ENCODE measurements at places on chromosomes 11 and 22.

- DNase-seq = no peak
Measured at GRCh38 chr11:19602891-19603290, 109.7 kb upstream of the NAV2 start.

GRCh38 chr11:23569134-23569533, 708.9 kb upstream of the CCDC179 start:
- DNase-seq = no peak

DNA sequence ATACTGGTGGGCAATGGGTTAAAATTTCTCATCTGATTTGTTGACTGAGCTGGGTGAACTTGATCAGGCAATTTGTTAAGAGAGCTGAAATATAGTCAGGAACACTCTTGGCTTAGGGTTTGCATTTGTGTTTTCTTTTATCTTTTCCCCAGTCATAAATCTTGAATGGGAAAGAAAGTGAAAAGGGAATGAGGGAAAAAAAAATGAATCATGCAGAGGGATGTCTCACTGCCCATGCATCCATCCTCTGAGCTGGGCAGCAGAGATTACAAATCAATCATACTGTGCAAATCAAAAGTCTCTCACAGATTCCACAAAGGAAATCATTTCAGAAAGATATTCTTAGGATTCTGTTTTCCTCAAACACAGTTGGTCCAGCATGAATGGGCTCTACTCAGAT, 174.2 kb upstream of the MPPED2 start:
- DNase-seq = no peak

GRCh38 chr11:15944460-15944859, 411.9 kb downstream of the SOX6 start:
- no peak for DNase-seq

- no peak for DNase-seq
Measured at GRCh38 chr11:27229511-27230191, 133.4 kb downstream of the CCDC34 start.

DNA sequence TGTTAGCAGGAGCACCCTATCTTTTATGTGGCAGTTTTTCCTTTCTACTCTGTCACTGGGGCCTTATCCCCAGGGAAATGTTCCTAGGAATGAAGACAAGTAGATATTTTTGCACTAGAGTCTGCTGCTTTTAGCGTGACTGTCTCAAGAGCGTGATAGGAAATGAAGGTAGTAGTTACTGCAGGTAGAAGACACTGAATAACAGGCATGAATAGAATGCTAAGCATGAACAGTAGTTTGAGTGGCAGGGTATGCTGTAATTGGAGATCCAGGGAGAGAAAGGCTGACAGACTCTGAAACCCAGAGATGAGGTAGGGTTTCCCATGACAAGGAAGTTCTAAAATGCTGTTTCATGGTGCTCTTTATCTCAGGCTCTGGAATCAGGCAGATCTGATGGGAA, 475.1 kb downstream of the NELL1 start:
- no peak for DNase-seq

DNA sequence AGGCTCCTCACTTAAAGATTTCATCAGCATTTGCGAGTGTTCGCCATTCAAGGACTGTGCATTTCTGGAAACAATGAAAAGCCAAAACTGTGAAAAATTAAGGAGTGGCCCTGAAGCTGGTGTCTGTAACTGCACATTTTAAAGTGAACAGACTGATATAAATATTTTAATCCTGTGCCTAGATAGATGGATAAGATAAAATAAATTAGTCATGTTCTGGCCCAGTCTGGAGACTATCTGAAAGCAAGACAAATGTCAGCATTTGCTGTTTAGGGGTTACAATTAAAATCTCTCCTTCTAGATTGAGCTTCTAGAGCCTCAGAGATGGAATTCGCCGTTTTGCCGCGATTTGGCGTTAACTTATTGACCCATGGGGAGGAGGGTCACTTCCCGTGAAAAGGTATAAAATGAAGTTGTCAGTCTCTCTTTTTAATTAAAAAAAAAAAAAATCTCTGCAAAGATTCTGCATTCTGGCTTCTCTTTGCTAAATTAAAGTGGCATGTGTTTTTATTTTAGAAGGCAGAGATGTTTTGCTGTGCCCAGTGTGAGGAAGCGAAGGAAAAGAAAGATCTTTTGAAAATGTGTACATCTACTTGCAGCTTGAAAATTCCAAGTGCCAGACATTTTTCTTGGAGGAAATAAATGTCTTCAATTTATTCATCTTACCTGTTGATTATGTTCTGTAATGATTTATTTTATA, 79.7 kb upstream of the WNT7B start:
- no peak for DNase-seq

GRCh38 chr22:18088825-18089568, 11.2 kb downstream of the PEX26 start:
- DNase-seq = no peak

DNA sequence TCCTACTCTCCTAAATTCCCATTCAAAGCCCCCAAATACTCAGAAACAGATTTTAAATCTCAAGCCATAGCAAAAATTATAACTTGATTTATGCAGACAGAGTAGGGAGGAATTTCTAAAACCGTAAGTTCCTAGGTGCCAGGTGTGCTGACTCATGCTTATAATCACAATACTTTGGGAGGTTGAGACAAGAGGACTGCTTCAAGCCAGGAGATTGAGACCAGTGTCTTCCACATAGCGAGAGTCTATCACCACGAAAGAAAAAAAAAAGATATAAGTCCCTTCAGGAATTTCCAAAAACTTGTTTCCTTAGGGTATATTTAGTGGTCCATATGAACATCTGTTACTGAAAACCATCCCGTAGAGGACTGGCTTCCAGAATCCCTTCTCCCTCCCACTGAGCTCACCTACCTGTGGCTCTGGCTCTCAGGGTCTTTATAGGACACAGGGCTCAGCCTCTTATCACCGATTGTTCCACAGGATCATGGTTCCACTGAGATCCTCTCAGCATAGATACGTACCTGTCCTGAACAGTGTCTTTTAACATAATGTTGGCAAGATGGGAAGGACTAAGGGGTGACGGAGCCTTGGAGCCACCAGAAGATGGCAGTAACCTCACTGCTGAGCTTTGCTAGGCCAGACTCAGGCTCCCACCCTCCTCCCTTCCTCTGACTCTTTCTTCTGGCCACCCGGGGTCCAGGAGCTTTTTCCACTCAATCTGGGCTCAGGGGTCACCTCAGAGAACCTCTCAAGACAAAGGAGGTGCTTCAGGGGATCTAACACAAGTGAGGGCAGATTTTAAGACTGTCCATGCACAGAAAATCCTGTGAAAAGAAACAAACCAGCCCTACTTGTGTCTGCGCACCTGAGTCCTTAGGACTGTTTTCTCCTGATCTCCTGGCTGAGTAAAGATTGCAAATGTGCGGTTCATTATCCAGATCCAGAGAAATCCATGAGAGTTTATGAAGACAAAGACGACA, 117.5 kb upstream of the TOP3B start:
- DNase-seq = no peak

DNA sequence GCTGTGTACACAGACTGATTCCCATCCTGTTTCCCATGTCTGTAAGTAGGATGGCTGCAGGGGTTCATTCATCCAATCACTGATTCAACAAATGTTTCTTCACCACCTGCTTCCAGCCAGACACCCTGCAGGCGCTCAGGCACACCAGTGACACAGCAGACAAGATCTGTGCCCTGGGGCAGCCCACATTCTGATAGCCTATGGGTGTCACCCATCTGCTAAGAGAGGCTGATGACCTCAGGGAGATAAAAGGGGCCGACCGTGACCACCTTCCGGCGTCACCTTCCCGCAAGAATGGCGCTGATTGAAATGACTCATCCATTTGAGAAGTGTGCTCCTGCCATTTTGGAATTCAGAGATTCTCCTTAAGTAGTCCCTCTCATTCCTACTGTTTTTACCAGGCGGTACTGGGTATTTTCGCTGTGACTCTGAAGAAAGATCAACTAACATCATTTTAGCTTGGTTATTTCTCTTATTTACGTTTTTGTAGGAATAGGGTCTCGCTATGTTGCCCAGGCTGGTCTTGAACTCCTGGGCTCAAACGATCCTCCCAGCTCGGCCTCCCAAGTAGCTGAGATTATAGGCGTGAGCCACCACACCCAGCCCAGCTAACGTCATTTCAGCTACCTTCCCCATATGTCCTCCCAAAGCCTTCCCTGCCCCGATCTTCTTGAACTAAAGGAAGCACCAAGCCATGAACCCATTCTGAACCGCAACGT, 73.2 kb upstream of the BID start:
- no peak for DNase-seq

- DNase-seq = no peak
Measured at GRCh38 chr22:42078469-42079318, 806 bp upstream of the SMDT1 start.

DNA sequence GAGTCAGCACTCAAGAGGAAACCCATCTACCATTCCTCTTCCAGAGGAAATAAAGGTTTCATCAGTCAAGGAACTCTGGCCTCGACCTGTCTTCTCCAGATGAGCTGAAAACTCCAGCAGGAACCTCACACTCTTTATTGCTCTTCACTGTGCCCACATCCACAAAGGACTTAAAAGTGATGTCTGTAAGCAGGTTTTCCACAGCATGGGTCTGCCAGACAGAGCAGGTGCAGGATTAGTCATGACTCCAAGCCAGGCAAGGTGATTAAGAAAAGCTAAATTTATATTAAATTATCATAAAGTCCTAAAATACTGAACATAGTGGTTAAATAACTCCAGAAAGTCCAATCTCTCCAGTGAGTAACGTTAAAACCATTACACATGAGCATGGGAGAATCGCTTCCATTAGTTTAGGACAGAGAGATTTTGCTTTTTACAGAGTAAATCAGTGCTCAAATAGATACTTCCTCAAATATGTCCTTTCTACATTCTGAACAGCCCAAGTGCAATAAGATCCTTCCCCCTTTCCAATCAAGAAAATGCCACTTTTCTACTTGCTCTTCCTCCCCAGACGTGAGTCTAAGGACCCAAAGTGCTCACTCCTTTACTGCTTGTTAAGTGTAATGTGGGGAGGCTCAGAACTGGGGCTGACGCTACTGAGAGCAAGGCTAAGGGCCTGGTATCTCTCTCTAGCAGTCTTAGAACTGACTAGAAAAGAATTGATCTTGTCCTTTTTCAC, 10.7 kb upstream of the CKAP5 start:
- no peak for DNase-seq

- DNase-seq = peak; percentile 73
Measured at GRCh38 chr22:27718186-27719035, 83.1 kb downstream of the MN1 start.

DNA sequence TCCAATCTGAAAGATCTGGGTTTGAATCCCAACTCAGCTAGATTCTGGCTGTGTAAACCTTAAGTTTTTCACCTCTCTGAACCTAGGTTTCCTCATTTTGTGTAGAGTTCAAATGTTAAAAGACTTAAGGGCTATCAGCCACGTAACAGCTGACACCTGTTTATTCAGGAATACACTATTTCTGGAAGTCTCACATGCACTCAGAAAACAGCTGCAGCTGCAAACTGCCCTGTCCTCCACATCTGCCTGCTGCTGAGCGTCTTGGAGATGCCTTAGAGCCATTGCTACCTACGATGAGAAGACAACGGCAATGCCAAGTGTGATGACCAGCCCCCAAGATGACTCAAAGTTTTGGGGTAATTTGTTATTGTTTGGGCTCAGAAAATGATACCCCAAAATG, 6.7 kb upstream of the TRIM44 start:
- DNase-seq = no peak

- DNase-seq = no peak
Measured at GRCh38 chr22:49862496-49862776, 8.8 kb downstream of the ZBED4 start.

GRCh38 chr22:46672731-46673130, 52.5 kb downstream of the GRAMD4 start:
- no peak for DNase-seq

DNA sequence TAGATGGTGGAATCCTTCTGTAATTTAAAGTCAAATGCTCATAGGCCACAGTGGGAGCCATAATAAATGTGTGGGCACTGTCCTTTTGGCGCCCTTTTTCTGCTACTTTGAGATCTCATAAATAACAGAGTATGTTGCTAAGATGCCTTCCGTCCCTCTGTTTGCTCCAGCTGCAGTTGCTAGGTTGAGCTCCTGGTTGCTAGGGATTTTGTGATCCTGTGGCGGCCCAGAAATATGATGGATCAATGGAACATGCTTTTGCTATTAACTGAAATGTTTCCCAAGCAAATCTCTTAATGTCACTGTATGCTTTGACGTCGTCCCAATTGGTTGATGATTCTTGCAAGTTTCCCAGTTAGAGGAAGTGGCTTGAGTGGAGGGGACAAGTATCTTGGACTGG, 53.5 kb downstream of the MYO18B start:
- DNase-seq = no peak

DNA sequence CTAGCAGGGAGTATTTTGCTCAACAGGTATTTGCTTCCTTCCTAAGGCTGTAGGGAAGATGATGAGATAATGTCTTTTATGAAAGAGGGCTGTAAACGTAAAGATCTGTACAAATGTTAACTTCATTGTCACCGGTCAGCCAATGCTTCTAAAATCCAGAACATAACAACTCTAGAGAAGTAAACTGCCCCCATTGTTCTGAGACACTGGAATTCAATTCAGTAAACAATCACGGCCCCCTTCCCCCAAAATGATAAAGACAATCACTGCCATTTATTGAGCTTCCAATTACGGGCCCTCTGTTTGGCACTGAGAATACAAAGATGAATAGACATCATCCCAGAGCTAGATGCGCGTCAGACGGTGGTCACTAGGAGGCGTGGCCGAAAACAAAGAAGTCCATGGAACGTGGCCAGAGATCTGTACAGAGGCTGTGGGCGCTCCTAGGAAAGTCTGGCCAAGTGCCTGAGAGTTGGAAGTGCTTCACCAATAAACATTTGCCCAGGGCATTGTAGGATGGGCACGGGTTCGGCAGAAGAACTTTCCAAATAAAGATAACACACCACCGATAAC, 576 bp downstream of the TMEM258 start:
- DNase-seq = peak; percentile 42

Data from AG04449 (cell line).